ENCODE measurements at places on chromosomes 7 and 10. TPM values are rescaled to one million over a fixed set of nuclear protein-coding genes. Genes with fewer than 3 reads are reported as not detected.

- no peak for DNase-seq
These were observed 531.7 kb downstream of the PTPRN2 start for GRCh38 chr7:158055726-158056510.

The HTR5A gene
- not detected for total RNA-seq

GRCh38 chr10:28951484-28951883 is 274.2 kb downstream of the BAMBI start:
- no peak for DNase-seq

DNA sequence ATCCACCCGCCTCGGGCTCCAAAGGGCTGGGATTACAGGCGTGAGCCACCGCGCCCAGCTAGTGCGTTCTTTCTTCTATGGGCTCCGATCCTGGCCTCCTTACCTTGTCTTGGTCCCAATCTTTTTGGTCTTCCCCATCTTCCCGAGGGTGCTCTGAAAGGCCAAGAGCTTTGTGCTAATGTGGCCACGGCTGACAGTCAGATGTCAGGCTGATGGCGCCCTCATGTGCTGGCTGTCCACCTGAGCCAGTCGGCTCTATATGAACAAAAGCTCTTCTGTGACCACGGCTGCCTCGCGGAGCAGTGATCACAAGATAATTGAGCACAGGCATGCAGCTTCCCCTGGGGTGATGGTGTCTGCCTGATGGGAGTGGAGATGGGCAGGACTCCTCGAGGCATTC is 11.0 kb upstream of the AHCYL2 start:
- no peak for DNase-seq

DNA sequence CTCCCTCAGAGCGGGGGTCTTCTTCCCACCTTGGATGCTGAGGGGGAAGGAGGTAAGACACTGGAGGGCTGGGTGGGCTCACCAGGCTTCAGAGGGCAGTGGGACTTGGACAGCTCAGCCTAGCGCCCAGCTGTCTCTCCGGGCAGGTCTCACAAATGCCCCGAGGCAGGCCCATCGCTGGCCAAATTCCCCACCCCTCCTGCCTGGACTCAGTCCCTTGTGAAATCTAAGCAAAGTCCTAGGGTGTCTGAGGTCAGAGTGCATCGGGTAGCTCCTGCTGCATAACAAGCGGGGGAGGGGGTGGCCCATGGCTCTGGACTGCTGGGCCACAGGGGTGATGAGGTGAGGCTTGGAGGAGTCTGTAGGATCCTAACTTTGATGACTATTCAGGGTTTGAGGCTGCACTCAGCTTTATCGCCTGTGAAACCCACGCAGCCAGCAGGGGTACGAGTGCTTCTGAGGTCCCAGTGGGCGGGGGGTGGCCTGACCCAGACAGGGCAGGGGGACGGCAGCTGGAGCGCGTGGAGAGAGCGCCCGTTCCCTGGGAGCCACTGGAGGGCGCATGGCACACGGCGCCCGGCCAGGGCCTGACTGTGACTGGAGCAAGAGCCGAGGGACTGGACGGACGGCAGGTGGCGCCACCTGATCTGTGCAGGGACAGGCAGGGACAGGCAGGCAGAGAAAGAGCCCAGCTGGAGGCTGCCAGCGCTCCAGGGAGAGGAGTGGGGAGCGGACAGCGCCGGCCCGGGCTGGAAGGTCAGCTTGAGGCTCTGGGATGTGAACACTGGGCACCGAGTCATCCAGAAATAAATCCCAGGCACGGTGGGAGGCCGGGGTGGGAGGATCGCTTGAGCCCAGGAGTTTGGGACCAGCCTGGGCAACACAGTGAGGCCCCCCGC is 10.0 kb downstream of the CYP2W1 start:
- DNase-seq: peak; percentile 97

Data from heart right ventricle (tissue), 16 donors.